Right ventricle myocardium inferior (tissue), 1 donor: ENCODE measurements at places on chromosomes 1 and 21. TPM values are rescaled to one million over a fixed set of nuclear protein-coding genes. Genes with fewer than 3 reads are reported as not detected.
A peak's percentile ranks its signal among the peaks of the same experiment; 100 is the strongest.

The EPHA10 gene
- 0.32 TPM for total RNA-seq

The CACNA1E gene
- 3.7 TPM for total RNA-seq

The RPF1 gene
- total RNA-seq, result 34.2 TPM

GRCh38 chr1:117698398-117699160 is 92.7 kb downstream of the TENT5C start:
- DNase-seq, result peak; percentile 72

DNA sequence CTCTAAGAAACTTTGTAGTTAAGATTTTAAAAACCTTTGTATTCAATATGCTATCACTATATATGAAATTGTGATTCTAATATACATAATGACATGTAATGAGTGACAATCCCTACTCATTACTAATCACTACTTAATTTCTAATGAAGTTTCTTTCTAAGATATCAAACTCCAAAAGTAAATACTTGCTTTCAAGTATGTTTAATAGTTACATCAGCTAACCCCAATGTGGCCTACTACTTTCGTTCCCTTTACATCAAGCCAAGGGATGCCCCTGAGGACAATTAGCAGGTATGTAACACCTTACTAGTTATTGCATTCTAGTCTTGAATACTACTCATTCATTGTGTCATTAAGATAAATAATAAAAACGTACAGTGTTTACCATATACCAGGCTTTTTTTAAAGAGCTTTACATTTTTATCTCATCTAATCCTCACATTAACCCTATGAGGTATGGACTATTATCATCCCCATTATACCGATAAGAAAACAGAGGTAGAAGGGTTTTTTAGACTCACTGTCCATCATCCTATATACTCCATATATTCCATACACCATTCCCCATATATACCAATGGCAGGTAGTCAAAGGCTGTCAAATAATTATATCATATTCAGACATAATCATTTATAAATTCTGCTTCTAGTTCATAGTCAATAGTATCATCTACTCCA is 4.2 kb downstream of the PPP1R15B start:
- no peak for DNase-seq

DNA sequence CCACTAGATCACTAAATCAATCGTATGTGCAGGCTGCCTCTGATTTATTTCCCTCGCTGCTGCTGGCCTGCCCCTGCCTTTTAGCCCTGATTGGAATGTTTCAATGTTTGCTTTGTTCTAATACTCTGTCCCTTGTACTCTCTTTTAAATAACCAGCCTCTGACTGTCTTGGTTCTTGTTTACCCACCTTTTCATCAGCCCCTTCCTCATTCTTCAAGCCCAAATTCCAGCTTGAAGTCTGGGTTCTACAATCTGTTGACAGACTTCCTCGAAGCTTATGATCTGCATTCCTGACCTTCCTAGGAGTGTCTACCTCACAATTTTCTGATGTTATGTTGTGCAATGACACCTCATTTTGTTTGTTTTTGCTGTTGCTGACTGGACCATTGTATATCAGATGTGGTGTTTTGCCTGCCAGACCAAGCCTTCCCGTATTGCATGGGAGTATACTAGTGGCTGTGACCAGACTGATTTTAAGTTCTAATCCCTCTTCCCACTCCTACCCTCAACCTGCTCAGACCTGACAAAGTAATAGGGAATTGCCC is 46.6 kb upstream of the APOBEC4 start:
- no peak for DNase-seq

GRCh38 chr1:20321573-20321972 is 30.9 kb downstream of the VWA5B1 start:
- no peak for DNase-seq

- DNase-seq, result no peak
These were observed 33.3 kb downstream of the ADCY10 start for GRCh38 chr1:167880580-167881021.

- no peak for DNase-seq
These were observed 31.7 kb downstream of the ABL2 start for GRCh38 chr1:179197690-179198297.

GRCh38 chr1:94919241-94920030 is 7.5 kb downstream of the CNN3 start:
- no peak for DNase-seq

DNA sequence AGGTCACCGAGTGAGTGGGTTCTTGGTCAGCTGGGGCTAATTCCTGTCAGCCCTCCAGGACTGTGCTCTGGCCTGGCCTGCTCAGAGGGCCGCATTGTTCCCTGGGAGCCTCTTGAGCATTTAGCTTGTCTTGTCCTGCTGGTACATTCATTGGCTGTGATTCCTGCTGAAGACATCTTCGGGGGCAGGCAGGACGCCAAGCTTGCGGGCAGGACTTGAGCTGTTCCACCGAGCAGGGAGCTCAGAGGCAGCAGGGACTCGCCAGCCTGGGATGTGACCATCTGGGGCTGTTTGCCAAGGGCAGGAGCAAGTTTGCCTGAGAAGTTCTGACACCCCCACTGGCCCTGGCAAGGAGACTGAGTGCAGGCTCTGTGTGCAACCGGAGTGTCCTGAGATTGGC is 7.0 kb upstream of the SLC26A9 start:
- peak; percentile 75 for DNase-seq

DNA sequence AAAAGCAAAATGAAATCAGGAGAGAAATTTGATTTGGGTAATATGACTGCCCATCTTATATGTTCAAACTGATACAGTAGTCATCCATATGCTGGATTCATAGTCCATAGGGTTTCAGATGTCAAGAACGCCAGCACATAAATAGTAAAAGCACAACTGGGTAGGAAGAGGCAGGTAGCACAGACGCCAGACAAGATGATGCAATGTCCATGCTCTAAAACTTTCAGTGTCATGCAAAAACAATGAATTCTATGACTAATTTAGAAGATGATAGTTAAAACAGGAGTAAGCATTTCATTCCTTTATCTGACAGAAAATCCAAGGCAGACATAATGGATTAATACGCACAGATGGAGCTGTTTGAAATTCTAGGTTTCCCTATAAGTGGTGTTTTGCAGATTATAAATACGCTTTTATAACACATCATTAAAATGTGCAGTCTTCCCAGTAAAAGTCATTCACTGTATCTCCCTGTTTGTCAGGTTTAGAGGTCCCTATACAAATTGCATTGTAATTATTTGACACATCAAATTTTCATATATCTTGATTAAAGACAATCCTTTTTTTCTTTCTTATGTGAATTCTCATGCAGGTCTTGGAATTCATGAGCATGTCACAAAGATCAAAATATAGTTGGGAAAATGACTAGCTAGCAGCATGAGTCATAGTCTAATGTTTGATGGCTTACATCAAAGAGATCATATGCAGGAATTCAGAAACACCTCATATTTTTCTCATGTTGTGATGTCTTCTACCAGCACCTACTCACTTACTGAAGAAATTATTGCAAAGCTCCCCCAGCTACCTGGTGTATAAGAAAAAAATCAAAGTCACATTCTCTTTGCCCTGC is 139.9 kb downstream of the DSCAM start:
- no peak for DNase-seq
